Astrocyte (in vitro differentiated cells and primary cell): ENCODE measurements at places on chromosomes 1 and 21.

DNA sequence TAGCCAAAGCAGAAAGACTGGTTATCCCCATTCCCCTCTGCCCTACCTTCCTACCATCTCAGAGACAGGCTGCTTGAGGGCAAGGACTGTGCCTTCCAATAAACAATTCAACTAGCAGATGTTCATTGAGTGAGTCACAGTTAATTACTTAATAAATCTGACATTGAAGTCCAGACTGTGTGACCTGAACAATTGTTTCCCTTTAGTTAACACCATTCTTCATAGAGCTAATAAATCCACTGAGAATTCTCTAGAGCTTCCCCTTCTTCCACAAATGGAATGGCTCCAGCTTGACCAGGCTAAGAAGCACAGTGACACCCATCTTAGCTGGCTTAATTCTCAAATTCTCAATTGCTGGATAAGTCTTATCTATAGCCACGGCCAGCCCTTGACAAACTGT is 61.9 kb upstream of the GJA5 start:
- DNase-seq, result no peak

DNA sequence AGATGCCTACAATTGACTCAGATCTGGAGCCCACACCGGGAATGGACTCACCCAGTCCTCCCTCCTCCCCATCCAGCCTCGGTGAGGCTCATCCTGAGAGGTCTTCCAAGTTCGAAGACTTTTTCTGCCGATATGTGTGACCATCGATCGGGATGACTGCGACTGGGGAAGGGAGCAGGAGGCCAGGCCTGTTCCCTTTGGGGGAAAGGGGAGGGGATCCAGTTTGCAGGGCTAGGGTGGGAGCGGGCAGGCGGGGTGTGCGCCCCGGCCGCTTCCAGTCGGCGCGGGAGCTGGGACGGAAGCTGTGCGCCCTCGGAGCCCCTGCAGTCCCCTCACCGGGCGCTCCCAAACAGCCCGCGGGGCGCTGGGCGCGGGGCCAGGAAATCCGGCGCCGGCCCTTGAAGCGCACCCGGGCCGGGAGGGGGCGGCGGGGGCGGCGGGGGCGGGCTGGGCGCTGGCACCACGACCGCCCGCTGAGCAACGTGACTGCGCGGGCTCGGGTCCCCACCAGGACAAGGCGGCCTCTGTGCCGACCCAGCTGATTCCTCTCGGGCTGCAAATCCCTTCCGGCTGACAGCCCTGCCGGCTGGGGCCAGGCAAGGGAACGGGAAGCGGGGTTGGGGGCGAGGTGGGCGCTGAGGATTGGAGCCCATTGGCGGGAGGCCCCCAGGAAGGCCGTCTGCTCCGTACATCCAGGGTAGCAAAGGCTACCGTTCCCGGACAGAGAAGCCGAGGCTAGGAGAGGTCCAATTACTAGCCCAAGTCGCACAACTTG is 103.9 kb downstream of the EBNA1BP2 start:
- no peak for DNase-seq

DNA sequence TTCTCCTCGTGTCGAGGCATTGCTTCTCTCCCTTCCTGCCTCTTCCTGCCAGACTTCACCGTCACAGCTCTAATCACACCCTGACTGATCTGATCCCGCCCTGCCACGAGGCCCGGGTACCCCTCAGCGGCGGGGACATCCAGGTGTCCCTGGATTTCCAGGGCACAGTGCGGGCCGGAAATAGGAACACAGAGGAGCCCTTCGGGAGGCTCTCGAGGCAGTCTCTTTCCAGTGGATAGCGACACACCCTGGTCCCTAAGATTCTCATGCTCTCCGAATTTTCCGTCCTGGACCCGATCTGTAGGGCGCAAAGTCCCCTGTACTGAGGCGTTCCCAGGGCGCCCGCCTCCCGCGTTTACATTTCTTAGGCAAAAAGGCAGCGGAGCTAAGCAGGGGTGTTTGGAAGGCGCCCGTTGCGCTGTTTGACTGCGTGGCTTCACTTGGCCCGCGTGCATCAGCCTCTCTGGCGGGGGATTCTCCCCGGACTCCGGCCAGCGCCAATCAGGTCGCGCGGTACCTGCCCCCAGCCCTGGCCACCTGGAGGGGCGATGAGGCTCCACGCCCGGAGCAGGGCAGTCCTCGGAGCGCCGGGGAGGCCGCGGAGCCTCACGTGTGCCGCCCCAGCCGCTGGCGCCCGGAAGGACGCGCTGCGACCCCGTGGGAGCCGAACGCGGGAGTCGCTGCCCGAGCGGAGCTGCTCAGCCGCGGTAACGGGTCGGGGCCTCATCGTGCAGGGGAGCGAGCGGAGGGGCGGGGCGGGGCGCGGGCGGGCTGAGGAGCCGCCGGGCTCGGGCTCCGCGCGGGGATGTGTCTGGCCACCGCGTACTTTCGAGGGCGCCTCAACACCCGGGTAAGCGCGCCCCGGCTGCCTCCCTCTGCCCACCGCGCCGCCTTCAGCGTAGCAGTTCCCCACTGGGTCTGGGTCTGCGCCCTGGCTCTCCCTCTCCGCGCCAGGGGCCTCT is at the start of gene FAM163A:
TSS of gene FAM163A (plus strand) at position 575 of the 962 bp plus-strand sequence. CDS start 69,807 bp downstream, outside the sequence.
- DNase-seq, result no peak

- no peak for DNase-seq
Observed at GRCh38 chr1:65458730-65459396, 38.4 kb downstream of the LEPR start.

- DNase-seq, result no peak
Observed at GRCh38 chr1:2247760-2248126, 19.6 kb downstream of the SKI start.

- no peak for DNase-seq
Observed at GRCh38 chr1:82562448-82562847, 761.7 kb downstream of the ADGRL2 start.

GRCh38 chr1:151370211-151370911 is 2.1 kb downstream of the SELENBP1 start:
- no peak for DNase-seq

GRCh38 chr1:48681476-48682305 is 95.0 kb downstream of the BEND5 start:
- DNase-seq, result peak; percentile 60
